ENCODE measurements at places on chromosomes 4 and X. TPM values are rescaled to one million over a fixed set of nuclear protein-coding genes. Genes with fewer than 3 reads are reported as not detected.

- no peak for DNase-seq
- no peaks in the 10 kb centered on the region for H3K4me1 ChIP-seq
- no peak overlapping the region for H3K27ac ChIP-seq
- H3K4me3 ChIP-seq: no peak overlapping the region
- H3K36me3 ChIP-seq: no peaks in the 10 kb centered on the region
Observed at GRCh38 chrX:29890004-29890403, 325.4 kb upstream of the MAGEB2 start.

DNA sequence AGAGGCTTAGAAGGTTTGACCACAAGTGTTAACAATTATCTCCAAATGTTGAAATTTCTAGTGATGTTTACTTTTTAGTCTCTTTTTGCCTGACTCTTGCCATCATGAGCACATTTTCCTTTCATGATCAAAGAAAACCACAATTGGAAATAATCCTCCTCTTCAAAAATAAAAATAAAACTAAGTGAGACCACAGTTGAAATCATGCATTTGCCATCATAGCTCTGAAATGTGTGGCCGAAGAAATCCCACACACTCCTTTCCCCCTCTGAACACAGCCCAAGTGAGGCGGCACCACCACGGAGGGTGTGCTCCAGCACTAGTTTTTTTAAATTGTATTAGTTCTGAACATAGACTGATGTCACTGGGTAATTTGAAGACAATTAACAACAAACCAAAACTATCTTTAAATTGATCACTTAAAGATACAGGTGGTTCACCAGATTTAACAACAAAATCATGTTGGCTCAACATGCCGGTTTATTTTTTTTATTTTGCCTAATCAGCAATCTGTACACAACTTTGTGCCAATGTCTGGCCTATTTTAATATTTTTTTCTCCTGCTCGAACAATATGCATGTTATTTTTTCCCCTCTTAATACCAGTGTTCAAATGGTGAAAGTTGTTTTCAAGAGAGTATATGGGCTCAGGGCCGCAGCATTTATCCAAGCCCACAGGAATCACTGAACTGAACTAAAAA, 17.6 kb downstream of the APBB2 start:
- H3K4me3 ChIP-seq: no peak overlapping the region
- H3K4me1 ChIP-seq: peaks cover 4% of the 10 kb centered on the region
- H3K27me3 ChIP-seq: no peaks in the 10 kb centered on the region
- H3K27ac ChIP-seq: no peak overlapping the region

DNA sequence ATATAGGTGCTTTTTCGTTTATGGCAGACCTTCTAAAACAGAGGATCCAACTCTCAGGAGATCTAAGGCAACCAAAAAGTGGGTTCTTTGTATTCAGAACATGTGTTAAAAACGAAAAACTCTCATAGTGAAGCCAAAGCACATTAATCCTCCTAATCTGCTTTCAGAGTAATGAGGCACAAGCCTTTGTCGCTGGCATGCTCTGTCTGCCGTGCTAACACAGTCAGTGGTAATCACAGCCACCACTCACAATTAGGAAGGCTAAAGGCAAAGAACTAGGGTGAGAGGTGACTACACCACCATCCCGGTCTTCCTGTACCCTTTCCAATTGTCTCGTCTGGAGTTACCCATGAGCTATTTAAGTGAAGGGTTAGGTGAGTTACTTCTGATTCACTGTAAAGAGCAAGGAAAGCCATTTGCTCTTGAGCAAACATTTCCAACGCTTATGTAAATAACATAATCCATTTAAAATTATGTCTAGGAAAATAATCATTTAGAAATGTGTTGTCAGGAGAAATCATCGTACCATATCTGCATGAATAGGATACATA, 40.7 kb downstream of the NPY2R start:
- peaks cover 5% of the 10 kb centered on the region for H3K27me3 ChIP-seq
- H3K4me1 ChIP-seq: peaks cover 13% of the 10 kb centered on the region
- H3K36me3 ChIP-seq: no peaks in the 10 kb centered on the region
- H3K27ac ChIP-seq: no peak overlapping the region

Gene PRR27
- total RNA-seq: not detected

Gene NR3C2
- total RNA-seq: 0.30 TPM

DNA sequence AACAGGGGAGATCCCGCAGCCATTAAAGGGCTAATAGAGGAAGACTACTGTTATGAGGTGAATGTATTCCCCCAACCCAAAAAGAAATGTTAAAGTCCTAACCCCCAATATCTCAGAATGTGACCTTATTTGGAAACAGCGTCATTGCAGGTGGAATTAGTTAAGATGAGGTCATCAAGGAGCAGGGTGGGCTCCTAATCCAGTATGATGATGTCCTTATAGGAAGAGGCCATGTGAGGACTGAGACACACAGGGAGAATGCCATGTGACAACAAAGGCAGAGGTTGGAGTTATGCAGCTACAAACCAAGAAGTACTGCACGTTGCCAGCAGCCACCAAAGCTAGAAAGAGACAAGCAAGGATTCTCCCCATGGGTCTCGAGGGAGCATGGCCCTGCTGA, 14.3 kb downstream of the SPP1 start:
- no peak overlapping the region for H3K4me3 ChIP-seq
- H3K36me3 ChIP-seq: no peaks in the 10 kb centered on the region
- H3K27me3 ChIP-seq: no peaks in the 10 kb centered on the region
- H3K4me1 ChIP-seq: peaks cover 5% of the 10 kb centered on the region

- no peaks in the 10 kb centered on the region for H3K27me3 ChIP-seq
- no peak overlapping the region for H3K27ac ChIP-seq
- peaks cover 13% of the 10 kb centered on the region for H3K36me3 ChIP-seq
- no peak overlapping the region for H3K4me3 ChIP-seq
- DNase-seq: no peak
Observed at GRCh38 chr4:182642831-182643230, 274.4 kb downstream of the DCTD start.

- no peaks in the 10 kb centered on the region for H3K27me3 ChIP-seq
- H3K27ac ChIP-seq: no peak overlapping the region
- no peak overlapping the region for H3K4me3 ChIP-seq
- H3K4me1 ChIP-seq: peaks cover 5% of the 10 kb centered on the region
Observed at GRCh38 chrX:70353514-70353913, 63.6 kb downstream of the KIF4A start.

GRCh38 chr4:95105112-95105511, 347.4 kb downstream of the BMPR1B start:
- no peak overlapping the region for H3K4me3 ChIP-seq
- peaks cover 2% of the 10 kb centered on the region for H3K36me3 ChIP-seq
- H3K27ac ChIP-seq: no peak overlapping the region
- H3K27me3 ChIP-seq: no peaks in the 10 kb centered on the region
- H3K4me1 ChIP-seq: no peaks in the 10 kb centered on the region

DNA sequence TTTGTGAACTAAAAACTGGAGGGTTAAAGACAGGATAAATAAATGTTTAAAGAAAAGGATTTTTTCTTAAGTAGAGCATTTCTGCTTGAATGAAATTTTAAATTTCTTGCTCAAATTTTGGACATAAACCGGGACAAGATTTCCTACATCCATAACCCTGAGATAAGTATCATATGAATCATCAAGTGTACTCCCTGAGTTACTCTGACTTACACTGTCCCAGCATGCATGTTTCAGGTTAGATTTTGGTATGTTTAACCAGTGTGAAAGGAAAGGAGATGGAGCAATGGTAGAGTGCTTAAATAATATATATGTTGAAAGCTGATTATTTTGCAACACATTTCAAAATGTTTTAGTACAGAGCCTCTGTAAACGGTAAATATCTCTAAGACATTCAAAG, 175.2 kb downstream of the ADGRL3 start:
- no peaks in the 10 kb centered on the region for H3K27me3 ChIP-seq
- no peak overlapping the region for H3K4me3 ChIP-seq
- peaks cover 23% of the 10 kb centered on the region for H3K4me1 ChIP-seq

GRCh38 chrX:4710618-4711433, 997.4 kb upstream of the PRKX start:
- H3K4me3 ChIP-seq: no peak overlapping the region
- DNase-seq: no peak
- no peaks in the 10 kb centered on the region for H3K27me3 ChIP-seq
- H3K36me3 ChIP-seq: peaks cover 2% of the 10 kb centered on the region
- H3K4me1 ChIP-seq: peaks cover 4% of the 10 kb centered on the region

Gene EFHC2
- total RNA-seq: 1.2 TPM

DNA sequence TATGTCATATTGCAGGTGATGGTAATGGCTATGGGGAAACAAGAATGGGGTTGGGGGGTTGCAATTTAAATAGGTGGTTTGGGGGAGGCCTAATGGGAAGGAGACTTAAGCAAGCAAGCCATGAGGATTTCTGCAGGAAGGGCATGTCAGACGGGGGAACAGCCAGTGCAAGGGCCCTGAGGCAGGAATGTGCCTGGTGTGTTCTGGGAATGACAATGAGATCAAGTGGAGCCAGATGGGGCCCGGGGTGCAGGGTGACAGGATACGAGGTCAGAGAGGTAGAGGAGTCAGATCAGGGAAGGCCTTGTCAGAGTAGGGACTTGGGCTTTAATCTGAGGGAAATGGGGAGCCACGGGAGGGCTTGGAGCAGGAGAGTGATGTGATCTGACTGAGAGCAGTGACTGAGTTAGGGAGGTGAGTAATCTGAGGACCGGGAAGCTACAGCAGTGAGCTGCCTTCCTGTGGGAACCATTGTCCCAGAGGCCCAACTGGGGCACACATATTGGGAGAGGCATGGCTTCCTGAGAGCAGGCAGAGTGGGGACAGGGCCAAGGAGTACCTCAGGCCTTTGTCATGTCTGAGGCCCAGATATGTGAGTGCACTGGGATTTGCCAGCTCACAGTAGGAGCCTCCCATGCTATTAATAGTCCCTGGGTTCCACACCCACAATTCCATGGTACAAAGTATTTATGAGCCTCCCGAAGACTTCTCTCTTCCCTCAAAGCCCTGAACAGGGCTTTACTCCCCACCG, 139.8 kb downstream of the BCOR start:
- H3K4me3 ChIP-seq: no peak overlapping the region
- DNase-seq: no peak
- H3K27me3 ChIP-seq: no peaks in the 10 kb centered on the region
- no peak overlapping the region for H3K27ac ChIP-seq
- H3K4me1 ChIP-seq: peaks cover 26% of the 10 kb centered on the region
- no peaks in the 10 kb centered on the region for H3K36me3 ChIP-seq

DNA sequence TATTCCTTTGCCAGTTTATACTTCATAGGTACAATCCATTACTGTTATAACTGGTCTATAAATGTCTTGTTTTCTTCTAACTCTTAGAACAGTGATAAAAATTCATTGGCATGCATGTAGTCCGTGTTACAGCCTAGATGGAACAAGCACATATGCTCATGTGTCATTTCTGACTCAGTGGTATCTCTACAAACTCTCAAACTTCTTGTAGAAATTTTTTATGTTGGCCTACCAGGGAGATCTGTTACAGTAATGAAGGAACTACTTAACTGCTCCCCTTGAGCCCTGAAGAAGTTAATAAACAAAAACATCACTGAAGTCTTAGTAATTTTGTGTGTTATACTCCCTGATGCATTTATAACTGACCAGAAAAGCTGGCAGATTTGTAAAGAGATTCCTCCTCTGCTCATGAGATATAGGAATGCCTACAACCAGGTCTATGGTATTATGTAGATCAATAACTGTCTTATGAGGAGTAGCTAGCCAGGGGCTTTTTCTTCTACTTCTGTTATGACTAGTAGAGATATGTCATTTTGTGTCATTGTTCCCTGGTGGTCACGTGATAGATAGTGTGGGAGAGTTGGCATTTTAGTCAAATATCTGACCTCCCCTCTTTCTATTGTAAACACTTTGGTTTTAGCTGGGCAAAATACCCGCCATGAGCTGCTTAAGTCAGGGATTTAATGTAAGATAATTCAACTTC, 53.7 kb upstream of the FAAH2 start:
- no peaks in the 10 kb centered on the region for H3K27me3 ChIP-seq
- DNase-seq: no peak
- H3K4me1 ChIP-seq: no peaks in the 10 kb centered on the region
- H3K4me3 ChIP-seq: no peak overlapping the region

DNA sequence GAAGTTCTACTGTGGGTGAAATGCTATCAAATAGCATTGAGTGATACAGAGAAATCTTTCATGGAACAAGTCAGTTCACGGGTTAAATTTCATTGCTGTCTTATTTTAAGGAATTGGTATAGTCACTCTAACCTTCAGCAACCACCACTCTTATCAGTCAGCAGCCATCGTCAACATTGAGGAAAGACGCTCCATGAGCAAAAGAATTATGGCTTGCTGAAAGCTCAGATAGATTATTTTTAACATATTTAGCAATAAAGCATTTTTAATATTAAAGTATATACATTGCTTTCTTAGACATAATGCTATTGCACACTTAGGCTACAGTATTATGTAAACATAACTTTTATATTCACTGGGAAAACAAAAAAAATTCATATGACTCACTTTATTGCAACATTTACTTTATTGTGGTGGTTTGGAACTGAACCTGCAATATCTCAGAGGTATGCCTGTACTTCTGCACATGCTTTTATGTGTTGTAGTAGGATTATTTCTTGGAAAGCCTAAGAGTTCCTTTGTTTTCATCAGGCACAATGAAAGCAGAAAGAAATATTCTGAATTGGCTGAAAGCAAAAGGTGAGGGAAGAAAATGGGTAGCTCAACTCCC, 586.7 kb downstream of the GBA3 start:
- H3K27ac ChIP-seq: peak overlapping the region; percentile 43
- no peaks in the 10 kb centered on the region for H3K36me3 ChIP-seq
- no peaks in the 10 kb centered on the region for H3K4me1 ChIP-seq
- no peak overlapping the region for H3K4me3 ChIP-seq

DNA sequence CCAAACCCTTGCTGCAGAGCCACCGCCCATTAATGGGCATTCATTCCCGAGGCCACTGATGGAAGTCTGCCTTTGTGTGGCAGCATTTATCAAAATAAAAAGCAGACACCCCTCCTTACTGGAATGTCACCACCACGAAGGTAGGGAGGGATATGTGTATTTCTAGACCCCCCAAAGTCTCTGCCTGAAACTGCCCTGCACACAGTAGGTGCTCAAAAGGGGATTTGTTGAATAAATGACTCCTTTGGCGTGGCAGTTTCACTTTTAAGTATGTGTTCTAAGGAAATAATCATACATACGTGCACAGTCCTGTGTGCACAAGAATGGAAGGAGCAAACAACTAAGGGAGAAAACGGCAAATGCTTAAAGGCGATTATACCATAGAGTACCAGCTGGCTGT, 23.6 kb upstream of the GLOD5 start:
- peak overlapping the region; percentile 91 for H3K4me3 ChIP-seq
- peak overlapping the region; percentile 97 for H3K27ac ChIP-seq
- no peak for DNase-seq
- no peaks in the 10 kb centered on the region for H3K27me3 ChIP-seq
- peaks cover 21% of the 10 kb centered on the region for H3K4me1 ChIP-seq
- H3K36me3 ChIP-seq: no peaks in the 10 kb centered on the region

- H3K27me3 ChIP-seq: no peaks in the 10 kb centered on the region
- H3K36me3 ChIP-seq: peaks cover 2% of the 10 kb centered on the region
- no peak overlapping the region for H3K27ac ChIP-seq
- no peak overlapping the region for H3K4me3 ChIP-seq
Observed at GRCh38 chrX:130623518-130623917, 221.7 kb downstream of the RBMX2 start.
